ENCODE measurements at places on chromosomes 4 and X.

DNA sequence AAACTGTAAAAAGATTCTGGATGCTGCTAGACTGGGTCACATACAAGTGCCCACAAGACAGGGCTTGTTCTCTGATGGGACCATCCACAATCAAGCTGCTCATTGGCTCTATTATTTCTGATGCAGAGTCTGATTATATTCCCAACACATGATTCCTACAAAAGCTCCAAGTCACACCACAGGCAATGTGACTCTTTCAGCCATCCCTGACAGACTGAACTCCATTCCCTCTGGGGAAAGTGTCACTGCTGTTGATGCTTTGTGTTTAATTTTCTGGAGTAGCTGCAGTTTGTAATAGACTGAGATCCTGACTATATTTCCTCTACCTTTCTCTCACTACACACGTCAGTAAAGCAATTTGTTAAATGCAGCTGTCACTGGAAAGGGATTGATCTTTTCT lies 55.4 kb upstream of the BCLAF3 start:
- DNase-seq = no peak

- DNase-seq = no peak
Measured at GRCh38 chrX:11429538-11430085, 136.4 kb downstream of the AMELX start.

DNA sequence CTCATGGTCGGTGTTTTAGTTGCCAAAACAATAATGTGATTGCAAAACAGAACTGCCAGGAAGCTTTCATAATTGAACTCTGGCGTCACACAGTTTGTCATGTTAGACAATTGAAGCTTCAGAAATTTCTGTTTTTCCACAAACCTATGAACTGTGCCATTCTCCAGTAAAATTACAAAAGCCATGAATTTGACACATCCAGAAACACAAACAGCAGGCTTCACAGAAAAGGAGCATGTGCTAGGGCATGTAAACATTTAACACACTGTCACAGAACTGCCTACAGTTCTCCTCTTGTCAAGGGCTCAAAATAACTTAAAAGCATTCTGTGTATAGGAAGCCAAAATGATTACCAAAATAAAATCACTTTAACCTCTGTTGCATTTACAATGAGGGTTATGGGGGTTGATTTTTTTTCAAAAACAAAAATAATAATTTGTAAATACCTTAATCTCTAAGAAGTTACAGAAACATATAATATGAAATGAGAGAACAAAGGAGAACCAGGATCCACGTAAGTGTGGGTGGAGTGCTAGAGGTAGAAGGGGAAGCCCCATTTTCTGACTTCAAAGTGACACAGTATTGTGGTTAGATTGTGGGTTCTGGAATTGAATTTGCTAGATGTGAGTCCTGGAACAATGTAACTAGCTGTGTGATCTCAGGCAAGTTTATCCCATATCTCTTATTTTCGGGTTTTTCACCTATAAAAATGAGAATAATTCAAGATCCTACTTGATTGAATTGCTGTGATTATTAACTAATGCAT lies 295.0 kb downstream of the CENPC start:
- no peak for DNase-seq

- DNase-seq = no peak
Measured at GRCh38 chrX:103480526-103480925, 38.8 kb downstream of the RAB40A start.

GRCh38 chr4:119016636-119017035 lies 119.0 kb upstream of the MYOZ2 start:
- peak; percentile 97 for DNase-seq
